ENCODE measurements at places on chromosomes 16 and 17. TPM values are rescaled to one million over a fixed set of nuclear protein-coding genes. Genes with fewer than 3 reads are reported as not detected.

GRCh38 chr17:12227547-12227946, 206.9 kb downstream of the MAP2K4 start:
- H3K4me1 ChIP-seq, result peaks cover 25% of the 10 kb centered on the region
- no peaks in the 10 kb centered on the region for H3K36me3 ChIP-seq
- peak overlapping the region; percentile 9 for H3K4me3 ChIP-seq
- H3K27ac ChIP-seq, result peak overlapping the region; percentile 72

DNA sequence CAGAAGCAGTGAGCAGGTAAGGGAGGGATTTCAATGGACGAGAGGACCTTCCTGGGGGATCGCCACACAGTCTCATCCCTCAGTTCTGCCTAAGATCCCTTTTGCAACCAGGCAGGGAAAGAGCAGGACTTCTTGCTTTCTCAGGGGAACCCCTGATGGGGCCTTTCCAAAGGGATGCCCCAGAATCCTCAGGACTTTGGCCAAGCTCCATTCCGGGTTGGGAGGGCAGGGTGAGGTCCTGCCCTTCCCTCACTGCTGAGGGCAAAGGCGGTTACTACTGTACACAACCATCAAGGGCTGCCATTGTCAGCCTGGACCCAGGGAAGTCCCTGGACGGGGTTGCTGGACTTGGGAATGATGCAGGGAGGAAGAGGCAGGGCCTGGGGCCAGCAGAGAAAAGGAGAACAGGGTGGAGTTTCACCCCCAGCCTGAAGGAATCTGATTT, 9.7 kb downstream of the PRR29 start:
- H3K4me1 ChIP-seq, result no peaks in the 10 kb centered on the region
- H3K27me3 ChIP-seq, result no peaks in the 10 kb centered on the region
- H3K27ac ChIP-seq, result no peak overlapping the region
- no peak overlapping the region for H3K4me3 ChIP-seq
- no peak for DNase-seq

DNA sequence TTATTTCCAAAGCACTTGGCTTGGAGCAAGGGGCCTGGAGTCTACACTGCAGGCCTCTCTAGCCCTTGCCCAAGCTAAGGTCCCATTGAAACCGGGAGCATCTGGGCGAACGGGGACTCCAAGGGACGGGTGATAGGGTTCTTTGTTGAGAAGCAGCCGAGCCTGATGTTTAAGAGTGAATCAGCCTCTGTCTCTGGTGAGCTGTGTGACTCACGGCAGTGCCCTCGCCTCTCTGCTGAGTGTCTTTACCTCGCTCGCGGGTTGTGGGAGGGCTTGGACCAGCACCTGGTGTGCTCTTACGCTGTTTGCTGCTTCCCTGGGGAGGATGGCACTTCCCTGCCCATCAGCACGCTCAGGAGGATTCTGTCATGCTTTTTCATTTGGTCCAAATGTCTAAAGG, 1.3 kb downstream of the HGS start:
- H3K4me1 ChIP-seq, result peaks cover 24% of the 10 kb centered on the region
- peak overlapping the region; percentile 93 for H3K4me3 ChIP-seq
- H3K27ac ChIP-seq, result peak overlapping the region; percentile 84

GRCh38 chr17:962166-962565, 17.4 kb downstream of the NXN start:
- no peak for DNase-seq
- no peaks in the 10 kb centered on the region for H3K27me3 ChIP-seq
- no peaks in the 10 kb centered on the region for H3K36me3 ChIP-seq
- H3K4me3 ChIP-seq, result no peak overlapping the region
- no peak overlapping the region for H3K27ac ChIP-seq

GRCh38 chr17:2874189-2874686, 78.0 kb downstream of the RAP1GAP2 start:
- H3K36me3 ChIP-seq, result no peaks in the 10 kb centered on the region
- H3K27me3 ChIP-seq, result no peaks in the 10 kb centered on the region
- H3K4me1 ChIP-seq, result no peaks in the 10 kb centered on the region
- no peak overlapping the region for H3K27ac ChIP-seq

DNA sequence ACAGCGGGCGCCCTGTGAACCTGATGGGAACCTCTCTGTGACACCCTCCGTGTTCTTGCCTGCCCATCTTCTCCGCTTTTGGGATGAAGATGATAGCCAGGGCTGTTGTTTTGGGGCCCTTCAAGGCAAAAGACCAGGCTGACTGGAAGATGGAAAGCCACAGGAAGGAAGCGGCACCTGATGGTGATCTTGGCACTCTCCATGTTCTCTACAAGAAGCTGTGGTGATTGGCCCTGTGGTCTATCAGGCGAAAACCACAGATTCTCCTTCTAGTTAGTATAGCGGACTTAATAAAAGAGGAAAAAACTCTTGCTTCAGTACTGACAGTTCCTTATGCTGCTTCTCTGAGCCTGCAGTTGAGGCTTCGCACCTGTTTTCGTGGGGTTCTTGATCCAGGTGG, 10.5 kb downstream of the CDK5RAP3 start:
- H3K4me3 ChIP-seq, result no peak overlapping the region
- H3K27ac ChIP-seq, result no peak overlapping the region
- no peaks in the 10 kb centered on the region for H3K4me1 ChIP-seq

DNA sequence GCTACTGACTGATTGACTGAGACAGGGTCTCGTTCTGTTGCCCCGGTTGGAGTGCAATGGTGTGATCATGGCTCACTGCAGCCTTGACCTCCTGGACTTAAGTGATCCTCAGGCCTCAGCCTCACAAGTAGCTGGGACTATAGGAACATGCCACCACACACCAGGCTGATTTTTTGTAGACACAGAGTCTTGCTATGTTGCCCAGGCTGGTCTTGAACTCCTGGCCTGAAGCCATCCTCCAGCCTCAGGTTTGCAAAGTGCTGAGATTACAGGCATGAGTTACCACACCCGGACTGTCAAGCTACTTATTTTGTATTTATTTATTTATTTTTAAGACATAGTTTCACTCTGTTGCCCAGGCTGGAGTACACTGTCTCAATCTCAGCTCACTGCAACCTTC, 55.2 kb downstream of the METTL16 start:
- no peak for DNase-seq
- H3K4me3 ChIP-seq, result no peak overlapping the region
- no peaks in the 10 kb centered on the region for H3K4me1 ChIP-seq
- peaks cover 2% of the 10 kb centered on the region for H3K36me3 ChIP-seq
- no peak overlapping the region for H3K27ac ChIP-seq
- no peaks in the 10 kb centered on the region for H3K27me3 ChIP-seq

- no peaks in the 10 kb centered on the region for H3K36me3 ChIP-seq
- peaks cover 6% of the 10 kb centered on the region for H3K4me1 ChIP-seq
- H3K4me3 ChIP-seq, result no peak overlapping the region
- H3K27me3 ChIP-seq, result no peaks in the 10 kb centered on the region
- no peak overlapping the region for H3K27ac ChIP-seq
Measured at GRCh38 chr17:18851201-18851600, 6.7 kb upstream of the PRPSAP2 start.

DNA sequence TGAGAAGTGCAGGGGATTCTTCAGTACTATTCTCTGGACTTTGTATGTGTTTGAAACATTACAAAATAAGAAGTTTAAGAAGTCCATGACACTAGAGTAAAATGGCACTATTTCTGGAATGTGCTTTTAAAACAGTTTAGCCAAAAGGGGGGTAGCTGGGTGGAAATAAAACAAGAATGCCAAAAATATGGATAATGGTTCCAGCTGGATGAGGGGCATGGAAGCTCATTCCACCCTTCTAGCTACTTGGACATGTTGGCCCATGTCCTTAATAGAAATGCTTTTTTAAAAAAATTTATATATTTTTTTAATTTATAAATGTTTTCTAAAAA, 13.1 kb downstream of the ZC3H7A start:
- peak overlapping the region; percentile 65 for H3K4me3 ChIP-seq
- H3K27me3 ChIP-seq, result no peaks in the 10 kb centered on the region
- peaks cover 36% of the 10 kb centered on the region for H3K4me1 ChIP-seq
- DNase-seq, result no peak
- H3K27ac ChIP-seq, result peak overlapping the region; percentile 91

FAM20A gene
- total RNA-seq, result 25.3 TPM

CDH8 gene
- total RNA-seq, result 7.0 TPM

NPIPA7 gene
- 12.9 TPM for total RNA-seq

TBC1D3I gene
- total RNA-seq, result not detected

CSH1 gene
- not detected for total RNA-seq

VPS9D1 gene
- total RNA-seq, result 18.3 TPM
